ENCODE measurements at places on chromosomes 16 and 17. TPM values are rescaled to one million over a fixed set of nuclear protein-coding genes. Genes with fewer than 3 reads are reported as not detected.

The ZFHX3 gene
- total RNA-seq = 28.0 TPM

DNA sequence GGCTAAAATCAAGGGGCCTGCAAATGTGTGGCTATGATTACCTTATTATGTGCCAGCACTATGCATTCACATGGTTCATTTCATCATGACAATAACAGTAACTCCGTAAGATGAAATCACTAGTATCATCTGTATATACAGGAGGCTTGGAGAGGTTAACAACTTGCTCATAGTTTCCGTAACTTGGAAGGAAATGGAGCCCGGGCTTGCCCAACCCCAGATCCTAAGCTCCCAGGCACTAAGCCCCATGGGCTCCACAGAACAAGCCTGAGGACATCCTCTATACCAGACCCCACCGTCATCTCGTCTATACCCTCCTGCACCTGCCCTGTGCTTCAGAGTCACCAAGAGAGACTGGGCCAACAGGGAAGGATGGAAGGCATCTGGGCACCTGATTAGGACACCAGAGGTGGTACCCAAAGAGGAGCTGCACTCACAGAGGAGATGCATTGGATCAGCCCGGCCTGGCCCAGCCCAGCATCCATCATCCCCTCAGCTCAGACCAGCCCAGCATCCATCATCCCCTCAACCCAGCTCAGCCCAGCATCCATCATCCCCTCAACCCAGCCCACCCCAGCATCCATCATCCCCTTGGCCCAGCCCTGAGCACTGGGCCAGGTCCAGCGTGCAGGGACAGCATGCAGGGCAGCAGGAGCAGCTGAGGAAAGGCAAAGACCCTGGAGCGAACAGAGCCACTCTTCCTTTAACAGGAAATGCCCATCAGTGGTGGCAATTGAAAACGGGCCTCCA, 28.5 kb downstream of the NSMCE1 start:
- no peaks in the 10 kb centered on the region for H3K36me3 ChIP-seq
- no peaks in the 10 kb centered on the region for H3K27me3 ChIP-seq
- peaks cover 77% of the 10 kb centered on the region for H3K4me1 ChIP-seq
- DNase-seq = peak; percentile 84
- peak overlapping the region; percentile 30 for H3K27ac ChIP-seq

GRCh38 chr17:44007346-44008204, 3.2 kb downstream of the NAGS start:
- peaks cover 55% of the 10 kb centered on the region for H3K4me1 ChIP-seq
- no peaks in the 10 kb centered on the region for H3K27me3 ChIP-seq
- no peak for DNase-seq
- H3K36me3 ChIP-seq = no peaks in the 10 kb centered on the region

DNA sequence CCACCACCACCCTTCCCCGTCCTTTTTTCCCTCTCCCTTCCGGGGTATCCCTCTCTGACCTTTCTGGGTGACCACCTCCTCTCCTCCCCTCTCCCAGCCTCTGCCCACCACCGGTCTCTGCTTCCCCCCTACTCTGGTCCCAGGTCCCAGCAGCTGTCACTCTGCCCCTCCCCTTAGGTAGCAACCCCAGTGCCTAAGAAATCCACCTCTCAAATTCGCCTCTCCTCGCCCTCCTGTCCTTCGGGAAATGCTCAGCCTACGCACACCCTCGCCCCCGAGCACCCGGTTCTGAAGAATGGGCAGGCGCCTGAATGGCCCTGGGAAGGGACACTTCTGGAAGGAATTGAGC, 775 bp upstream of the SP6 start:
- peaks cover 23% of the 10 kb centered on the region for H3K4me1 ChIP-seq
- H3K4me3 ChIP-seq = no peak overlapping the region
- no peaks in the 10 kb centered on the region for H3K27me3 ChIP-seq
- no peak overlapping the region for H3K27ac ChIP-seq

DNA sequence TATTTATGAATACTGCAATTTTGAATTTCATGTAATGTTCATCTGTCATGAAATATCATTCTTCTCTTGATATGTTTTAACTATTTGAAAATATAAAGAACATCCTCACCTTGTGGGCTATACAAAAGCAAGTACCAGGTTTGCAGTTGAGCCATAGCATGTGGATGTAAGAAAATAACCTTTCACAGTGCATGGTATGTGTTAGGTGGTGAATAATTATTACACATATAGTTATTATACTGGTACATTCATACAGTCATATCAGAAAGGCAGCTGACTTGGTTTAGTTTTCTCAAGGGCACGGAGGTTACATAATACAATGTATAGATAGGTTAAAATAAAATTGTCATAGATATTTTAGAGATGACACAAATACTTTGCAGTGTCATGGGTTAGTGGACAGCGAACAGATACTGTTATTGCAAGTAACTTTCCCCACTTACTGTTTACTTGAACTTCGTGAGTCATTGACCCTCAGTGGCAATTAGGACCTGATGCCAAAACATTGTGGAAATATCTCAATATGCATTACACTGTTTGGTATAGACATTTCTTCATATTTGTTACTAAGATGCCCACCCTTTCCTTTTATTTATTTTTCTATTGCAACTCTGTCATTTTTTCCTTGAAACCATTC, 445.4 kb upstream of the GOT2 start:
- H3K27ac ChIP-seq = no peak overlapping the region
- H3K36me3 ChIP-seq = no peaks in the 10 kb centered on the region
- no peak overlapping the region for H3K4me3 ChIP-seq
- no peaks in the 10 kb centered on the region for H3K27me3 ChIP-seq
- no peak for DNase-seq
- no peaks in the 10 kb centered on the region for H3K4me1 ChIP-seq

DNA sequence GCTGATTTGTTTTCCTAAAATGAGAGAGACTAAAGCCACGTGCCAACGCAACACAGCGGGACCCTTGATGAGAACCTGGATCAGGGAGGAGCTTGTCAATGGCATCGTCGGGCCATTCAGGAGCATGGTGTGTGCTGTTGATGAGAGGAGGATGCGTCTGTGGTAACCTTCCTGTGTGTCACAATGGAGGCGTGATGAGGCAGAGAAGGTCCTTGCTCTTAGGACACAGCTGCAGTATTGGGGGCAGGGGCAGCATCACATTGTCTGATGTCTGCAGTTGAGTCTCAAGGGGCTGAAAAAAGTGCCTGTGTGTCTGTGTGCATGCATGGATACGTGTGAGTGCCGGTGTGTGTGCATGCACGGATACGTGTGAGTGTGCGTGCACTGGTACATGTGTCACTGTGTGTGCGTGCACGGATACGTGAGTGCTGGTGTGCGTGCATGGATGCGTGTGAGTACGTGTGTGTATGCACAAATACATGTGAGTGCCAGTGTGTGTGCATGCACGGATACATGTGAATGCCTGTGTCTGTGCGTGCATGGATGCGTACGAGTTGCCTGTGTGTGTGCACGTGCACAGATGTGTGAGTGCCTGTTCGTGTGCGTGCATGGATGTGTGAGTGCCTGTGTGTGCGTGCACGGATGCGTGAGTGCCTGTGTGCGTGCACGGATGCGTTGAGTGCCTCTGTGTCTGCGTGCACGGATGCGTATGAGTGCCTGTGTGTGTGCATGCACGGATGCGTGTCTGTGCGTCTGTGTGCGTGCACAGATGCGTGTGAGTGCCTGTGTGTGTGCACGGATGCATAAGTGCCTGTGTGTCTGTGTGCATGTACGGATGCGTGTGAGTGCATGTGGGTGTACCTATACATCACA, 39.3 kb downstream of the BAIAP2 start:
- no peaks in the 10 kb centered on the region for H3K36me3 ChIP-seq
- no peak for DNase-seq
- H3K4me3 ChIP-seq = no peak overlapping the region

- no peaks in the 10 kb centered on the region for H3K27me3 ChIP-seq
- H3K36me3 ChIP-seq = no peaks in the 10 kb centered on the region
- H3K4me1 ChIP-seq = peaks cover 6% of the 10 kb centered on the region
Observed at GRCh38 chr17:8800656-8801055, 1.5 kb upstream of the MFSD6L start.
